ENCODE measurements at places on chromosomes 11 and 22.

GRCh38 chr11:41983475-41983874 is 524.0 kb upstream of the LRRC4C start:
- no peak for DNase-seq

GRCh38 chr22:23458663-23459541 is 121.2 kb downstream of the IGLL1 start:
- DNase-seq, result no peak

DNA sequence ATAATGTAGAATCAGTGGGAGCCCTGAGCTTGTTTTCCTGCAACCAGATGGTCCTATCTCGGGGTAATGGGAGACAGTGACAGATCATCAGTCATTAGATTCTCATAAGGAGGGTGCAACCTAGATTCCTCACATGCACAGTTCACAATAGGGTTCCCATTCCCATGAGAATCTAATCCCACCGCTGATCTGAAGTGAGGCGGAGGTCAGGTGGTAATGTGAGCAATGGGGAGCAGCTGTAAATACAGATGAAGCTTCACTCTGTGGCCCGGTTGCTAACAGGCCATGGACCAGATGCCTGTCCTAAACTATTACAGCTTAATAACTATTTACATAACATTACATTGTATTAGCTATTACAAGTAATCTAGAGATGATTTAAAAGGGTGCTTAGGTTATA is 17.0 kb downstream of the DIXDC1 start:
- DNase-seq, result no peak

DNA sequence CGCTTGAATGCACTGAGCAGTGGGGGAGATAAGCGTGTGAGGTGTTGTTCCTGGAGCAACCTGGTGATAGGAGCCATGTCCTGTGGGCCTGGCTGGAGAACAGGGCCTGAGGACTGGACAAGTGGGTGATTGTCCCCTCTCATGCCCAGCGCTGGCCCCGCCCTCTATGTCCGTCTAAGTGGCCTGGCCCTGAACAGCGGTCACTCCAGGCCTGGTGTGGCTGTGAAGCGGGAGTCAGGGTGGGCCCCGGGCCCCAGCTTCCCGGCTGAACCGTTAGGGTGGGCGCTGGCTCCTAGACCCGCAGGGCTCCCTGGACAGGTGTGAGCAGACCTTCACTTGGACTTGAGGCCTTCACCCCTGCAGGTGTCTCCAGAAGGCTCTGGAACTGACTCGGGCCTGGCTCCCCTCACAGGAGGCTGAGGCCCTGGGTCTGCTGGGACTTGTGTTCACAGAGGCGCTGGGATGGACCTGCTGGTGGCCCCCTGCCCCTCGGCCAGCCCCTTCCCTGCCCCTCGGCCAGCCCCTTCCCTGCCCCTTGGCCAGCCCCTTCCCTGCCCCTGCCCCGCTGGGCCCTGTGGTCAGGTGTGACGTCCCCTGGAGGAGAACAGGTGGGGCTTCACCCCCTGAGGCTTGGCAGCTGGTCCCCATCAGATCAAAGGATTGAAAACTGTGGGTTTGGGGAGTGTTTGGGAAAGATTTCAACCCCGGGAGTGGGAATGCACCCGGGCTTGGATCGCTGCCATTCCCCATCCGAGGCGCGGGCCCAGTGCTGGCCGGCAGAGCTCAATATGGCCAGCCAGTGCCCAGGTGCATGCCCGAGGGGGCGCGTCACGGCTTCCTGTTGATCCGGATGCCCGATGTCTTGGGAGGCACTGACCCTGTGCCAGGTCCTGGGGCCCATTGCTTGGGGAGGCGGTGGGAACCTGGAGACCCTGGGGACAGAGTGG is 3.2 kb upstream of the MUC6 start:
- no peak for DNase-seq

DNA sequence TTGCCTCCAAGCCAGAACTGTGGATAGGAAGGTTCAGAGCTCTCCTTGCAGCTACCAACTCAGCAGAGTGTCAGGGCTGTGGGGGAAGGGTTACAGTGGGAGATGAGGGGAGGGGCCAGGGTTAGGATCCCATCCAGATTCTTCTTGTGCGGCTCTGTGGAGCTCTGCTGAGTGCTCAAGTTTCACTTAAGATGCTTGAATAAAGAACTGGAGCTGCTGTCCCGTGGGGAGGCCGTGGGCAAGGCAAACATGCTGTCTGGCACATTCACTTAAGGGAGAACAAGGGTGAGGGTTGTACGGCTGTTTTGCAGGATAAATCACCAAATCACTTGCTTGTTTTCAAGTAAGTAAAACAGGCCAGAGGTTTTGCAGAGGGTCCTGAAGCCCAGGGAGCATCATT is 197.1 kb downstream of the FAM76B start:
- DNase-seq, result no peak

GRCh38 chr22:46918197-46918596 is 155.7 kb downstream of the TBC1D22A start:
- DNase-seq, result no peak

GRCh38 chr11:111918390-111919256 is at the start of gene C11orf52:
Gene C11orf52, plus strand, starts transcription at chr11:111918913. Its CDS starts 60 bp downstream, at chr11:111918973.
- DNase-seq, result no peak

DNA sequence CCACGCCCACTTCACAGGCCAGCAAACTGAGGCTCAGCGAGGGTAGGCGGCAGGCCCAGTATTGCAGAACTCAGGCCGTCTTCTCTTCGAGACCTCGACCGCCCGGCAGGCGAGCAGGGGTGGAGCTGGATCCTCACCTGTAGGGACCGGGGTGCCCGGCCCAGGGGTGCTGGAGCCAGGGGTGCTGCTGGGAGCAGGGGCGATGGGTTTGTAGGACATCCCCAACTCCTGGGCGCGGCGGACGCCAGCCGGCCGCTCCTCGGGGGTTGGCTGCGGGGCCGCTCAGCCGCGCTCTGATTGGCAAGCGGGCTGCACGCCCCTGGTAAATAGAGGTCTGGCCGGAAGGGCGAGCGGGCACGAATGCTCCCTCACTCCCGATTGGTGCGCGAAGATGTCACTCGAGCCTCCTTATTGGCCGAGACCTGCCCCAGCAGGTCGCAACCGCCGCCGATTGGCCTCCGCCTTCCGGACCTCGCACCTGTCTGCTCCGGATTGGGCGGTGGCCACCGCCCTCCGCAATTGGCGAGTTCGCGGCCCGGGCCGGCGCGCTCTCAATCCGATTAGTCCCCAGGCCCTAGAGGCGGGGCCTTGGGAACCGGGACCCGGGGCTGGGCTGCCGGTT is at the start of gene CDK2AP2:
Gene CDK2AP2 (minus strand): TSS at position 299 of the 622 bp plus-strand sequence. CDS start 80 bp downstream, at position 219.
- peak; percentile 94 for DNase-seq

GRCh38 chr11:33044285-33044756 is 4.9 kb downstream of the TCP11L1 start:
- DNase-seq, result no peak

All from activated CD4-positive, alpha-beta T cell treated with anti-CD3 and anti-CD28 coated beads for 4 hours (primary cell).